Sigmoid colon (tissue), 7 donors: ENCODE measurements at places on chromosomes 11 and 22. TPM values are rescaled to one million over a fixed set of nuclear protein-coding genes. Genes with fewer than 3 reads are reported as not detected.
A peak's percentile ranks its signal among the peaks of the same experiment; 100 is the strongest.

DNA sequence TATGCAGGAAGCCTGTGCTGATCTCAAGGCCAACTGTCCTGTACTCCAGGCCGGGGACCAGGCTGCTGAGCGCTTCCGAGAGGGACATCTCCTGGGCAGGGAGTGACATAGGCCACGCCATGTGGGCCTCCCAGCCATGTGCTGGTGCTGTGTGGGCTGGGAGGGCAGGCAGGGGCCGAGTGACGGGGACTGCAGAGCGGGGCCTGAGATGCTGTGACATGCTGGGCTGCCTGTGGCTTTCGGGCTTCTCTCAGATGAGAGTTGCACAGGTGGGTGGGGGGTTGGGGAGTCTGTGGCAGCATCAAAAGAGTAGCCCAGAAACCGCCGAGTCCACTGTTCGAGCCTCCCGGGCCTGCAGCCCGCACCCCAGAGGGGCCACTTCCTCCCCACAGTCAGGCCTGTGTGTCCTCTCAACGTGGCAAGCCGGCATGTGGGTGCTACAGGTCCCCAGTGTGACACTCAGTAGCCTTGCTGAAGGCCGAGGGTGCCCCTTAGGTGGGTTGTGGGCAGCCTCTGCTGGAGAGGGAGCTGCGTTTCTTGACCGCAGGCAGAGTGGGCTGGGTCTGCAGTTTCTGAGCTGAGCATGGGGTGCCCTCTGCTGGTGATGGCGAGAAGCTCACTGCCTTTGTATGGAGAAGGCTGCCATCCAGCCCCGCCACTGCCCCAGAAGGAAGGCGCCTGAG is 101.2 kb downstream of the BCR start:
- DNase-seq: peak; percentile 93
- H3K4me3 ChIP-seq: peak overlapping the region; percentile 24
- H3K36me3 ChIP-seq: peaks cover 28% of the 10 kb centered on the region
- no peaks in the 10 kb centered on the region for H3K27me3 ChIP-seq
- H3K4me1 ChIP-seq: no peaks in the 10 kb centered on the region
- peak overlapping the region; percentile 86 for H3K27ac ChIP-seq

DNA sequence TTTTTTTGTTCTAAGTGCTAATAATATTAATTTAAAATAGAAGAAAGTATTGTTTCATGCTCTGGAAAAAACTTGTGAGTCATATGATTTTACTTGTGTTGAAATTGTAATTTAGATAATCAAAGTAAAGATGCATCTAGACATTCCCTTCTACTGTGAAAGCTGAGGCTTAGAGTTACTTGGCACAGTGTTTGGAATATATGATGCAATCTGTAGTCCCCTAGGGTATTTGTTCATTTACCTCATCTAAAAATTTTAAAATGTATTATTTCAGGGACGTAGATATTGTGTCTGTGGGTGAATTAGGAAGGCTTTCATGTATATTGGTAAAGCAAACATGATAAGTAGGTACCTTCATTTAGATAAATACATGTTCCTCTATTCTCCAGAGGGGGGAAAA is 793.5 kb upstream of the CNTN5 start:
- no peaks in the 10 kb centered on the region for H3K27me3 ChIP-seq
- H3K4me1 ChIP-seq: no peaks in the 10 kb centered on the region
- H3K27ac ChIP-seq: no peak overlapping the region
- H3K4me3 ChIP-seq: no peak overlapping the region
- no peaks in the 10 kb centered on the region for H3K36me3 ChIP-seq

DNA sequence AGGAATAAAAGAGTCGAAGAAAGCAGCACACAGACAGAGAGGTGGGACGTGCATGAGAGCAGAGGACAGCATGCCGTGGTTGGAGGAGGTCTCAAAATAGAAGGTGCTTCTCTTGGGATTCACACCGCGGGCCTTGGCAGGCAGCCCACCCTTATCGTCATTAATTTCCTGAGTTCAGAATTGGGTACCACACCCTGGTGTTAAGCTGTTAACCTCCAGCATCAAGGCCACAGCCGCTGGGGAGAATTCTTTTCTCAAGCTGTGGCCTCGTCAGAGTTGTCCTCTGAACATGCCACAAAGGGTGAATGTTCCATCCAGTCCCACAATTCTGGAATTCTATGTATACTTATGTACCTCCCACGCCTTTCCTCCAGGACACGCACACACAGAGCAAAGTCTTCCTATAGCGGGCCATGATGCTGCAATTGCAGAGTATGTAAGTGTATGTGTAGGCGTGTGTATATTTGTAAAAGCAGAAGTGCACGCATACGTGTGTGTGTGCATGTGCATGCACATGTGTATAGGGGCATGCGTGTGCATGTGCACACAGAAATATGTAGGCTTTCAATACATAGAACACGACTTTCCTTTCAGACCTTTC is 39.0 kb downstream of the ADAMTS8 start:
- no peaks in the 10 kb centered on the region for H3K36me3 ChIP-seq
- peaks cover 50% of the 10 kb centered on the region for H3K4me1 ChIP-seq
- H3K4me3 ChIP-seq: no peak overlapping the region
- H3K27me3 ChIP-seq: no peaks in the 10 kb centered on the region
- H3K27ac ChIP-seq: peak overlapping the region; percentile 78

The LMO1 gene
- total RNA-seq: not detected
